NCI-H524 (cell line): ENCODE measurements at places on chromosomes 11 and 22.
A peak's percentile ranks its signal among the peaks of the same experiment; 100 is the strongest.

DNA sequence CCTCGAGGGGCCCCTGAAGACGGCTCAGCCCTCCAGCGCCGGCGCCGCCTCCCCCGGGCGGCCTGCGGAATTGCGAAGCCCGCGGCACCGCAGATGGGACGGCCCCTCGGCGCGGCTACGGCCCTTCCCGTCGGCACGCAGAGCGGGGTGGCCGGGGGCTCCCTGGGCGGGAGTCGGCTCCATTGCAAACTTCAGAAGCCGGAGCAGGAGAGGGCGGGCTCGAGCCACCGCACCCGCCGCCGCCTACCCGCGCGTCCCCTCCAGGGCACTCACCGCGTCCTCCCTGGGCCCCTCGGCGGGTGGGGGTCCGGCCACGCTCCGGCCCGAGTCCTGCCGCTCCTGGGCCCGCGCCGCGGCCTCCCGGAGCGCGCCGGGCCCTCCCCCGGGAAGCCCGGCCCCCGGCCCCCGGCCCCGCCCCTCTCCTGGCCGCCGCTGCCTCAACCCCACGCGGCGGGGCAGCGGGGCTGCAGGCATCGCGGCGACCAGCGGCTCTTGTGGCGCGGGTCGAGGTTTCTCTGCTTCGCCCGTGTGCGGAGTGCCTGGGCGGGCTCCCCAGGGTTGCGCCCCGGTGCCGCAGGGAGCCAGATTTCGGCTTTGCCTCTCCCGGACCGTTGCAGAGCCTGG, at the start of gene PACSIN3:
Gene PACSIN3 (minus strand): TSS at position 359 of the 624 bp plus-strand sequence. CDS start 3,707 bp downstream, outside the sequence.
- peak; percentile 38 for DNase-seq

DNA sequence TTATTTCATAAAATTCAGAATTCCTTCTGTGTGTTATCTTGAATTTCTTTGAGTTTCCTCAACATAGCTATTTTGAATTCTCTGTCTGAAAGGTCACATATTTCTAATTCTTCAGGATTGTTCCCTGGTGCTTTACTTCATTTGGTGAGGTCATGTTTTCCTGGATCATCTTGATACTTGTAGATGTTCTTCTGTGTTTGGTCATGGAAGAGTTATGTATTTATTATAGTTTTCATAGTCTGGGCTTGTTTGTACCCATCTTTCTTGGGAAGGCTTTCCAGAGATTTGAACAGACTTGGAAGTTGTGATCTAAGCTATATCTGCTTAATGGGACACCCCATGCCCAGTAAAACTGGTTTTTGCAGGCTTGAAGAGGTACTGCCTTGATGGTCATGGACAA, 149.6 kb downstream of the METTL15 start:
- no peak for DNase-seq

- DNase-seq: peak; percentile 33
These were observed 35.7 kb upstream of the DKK3 start for GRCh38 chr11:12043959-12044791.

DNA sequence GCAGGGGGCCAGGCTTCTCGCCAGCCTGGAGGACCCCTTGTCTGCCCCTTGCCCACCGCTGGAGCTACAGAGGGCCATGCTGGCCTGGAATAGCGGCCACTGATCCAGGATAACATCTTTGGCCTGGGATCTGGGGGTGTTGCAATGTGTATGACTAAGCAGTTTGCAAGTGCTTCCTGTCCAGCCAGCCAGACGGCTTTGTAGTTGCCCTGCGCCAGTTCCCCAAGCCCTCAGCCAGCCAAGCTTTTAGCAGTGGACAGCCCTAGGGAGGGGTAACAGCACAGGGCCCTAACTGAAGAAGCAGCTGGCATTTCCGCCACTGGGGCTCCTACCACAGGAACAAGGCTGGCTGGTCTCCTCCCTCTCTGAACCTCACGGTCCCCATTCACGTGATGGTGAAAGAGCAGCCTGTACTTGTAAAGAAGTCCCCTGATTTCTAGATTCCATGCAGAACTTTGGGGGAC, 32.1 kb downstream of the UQCR10 start:
- no peak for DNase-seq

DNA sequence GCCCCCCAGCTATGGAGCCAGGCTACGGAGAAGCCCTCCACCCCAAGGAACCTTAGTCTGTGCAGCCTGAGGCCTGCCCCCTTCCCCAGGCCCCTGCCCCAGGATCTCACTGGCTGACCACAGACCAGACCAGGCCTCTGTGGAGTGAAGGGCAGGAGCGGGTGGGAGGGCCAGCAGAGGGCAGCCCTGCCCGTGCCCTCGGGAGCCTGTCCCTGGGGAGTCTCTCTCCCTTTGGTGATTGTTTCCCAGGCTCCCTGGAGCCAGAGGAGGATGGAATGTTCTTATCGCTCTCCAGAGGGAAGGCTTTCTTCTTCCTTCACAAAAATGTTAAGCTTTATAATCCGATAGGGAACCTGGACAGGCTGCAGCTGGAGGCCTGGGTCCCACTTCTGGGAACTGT, 455.3 kb downstream of the SOX6 start:
- DNase-seq: no peak

- DNase-seq: no peak
These were observed at the start of gene KCNJ1 for GRCh38 chr11:128867277-128867676. TSS of gene KCNJ1 (minus strand) at chr11:128867296. CDS start at chr11:128840243, 27,053 bp downstream.

- DNase-seq: peak; percentile 47
These were observed 150.7 kb downstream of the MYO18B start for GRCh38 chr22:25892678-25893077.

DNA sequence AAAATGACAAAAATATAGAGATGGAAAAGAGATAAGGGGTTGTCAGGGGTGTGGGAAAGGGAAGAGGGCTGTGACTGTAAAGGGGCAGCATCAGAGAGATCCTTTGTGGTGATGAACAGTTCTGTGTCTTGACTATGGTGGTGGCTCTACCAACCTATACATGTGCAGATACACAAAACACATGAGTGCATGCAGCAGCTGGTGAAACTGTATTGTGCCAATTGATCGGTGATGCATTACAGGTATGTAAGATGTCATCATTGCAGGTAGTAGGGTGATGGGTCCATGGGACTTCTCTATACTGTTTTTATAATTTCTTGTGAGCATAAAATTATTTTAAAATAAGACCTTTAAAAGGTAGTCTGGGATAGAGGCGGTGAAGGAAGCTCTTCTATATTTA, 24.1 kb upstream of the ZDHHC13 start:
- no peak for DNase-seq

DNA sequence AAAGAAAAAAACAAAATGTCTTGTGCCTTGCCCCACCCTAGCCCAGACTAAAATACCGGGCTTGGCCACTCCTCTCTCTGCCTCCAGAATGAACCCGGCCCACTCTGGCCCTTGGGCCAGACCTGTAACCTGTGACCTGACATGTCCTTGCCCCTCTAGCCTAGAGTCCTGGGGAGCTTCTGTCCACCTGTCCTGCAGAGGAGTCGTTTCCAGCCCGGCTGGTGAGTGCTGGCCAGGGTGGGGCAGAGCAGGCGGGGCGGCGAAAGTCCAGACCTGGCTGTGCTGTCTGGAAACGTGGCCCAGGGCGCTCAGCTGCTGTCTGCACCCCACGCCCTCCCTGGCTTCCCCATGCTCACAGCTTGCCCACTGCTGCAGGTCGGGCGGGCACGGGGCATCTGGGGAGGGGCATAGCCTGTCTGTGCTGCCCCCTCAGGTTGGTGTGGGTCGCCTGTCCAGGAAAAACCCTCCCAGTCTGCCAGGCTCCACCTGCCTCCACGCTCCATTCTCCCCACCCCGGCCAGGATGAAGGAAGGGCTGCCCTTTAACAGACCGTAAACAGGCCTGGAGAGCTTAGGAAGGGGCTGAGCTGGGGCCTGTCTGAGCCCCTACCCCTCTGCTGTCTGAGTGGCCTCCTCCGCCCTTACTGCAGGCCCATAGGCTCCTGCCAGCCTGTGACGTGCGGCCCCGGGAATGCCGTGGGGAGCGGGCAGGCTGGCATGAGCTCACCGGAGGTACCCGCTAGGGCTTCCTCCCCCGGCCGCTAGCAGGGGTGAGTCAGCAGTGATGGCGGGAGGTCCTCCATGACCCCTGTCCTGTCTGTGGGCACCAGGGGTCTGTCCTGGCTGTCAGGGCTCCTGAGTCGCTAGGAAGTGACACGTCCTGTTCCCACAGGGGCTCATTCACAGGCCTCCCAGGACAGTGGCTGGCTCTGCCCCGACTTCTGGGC, 1.9 kb downstream of the CD151 start:
- DNase-seq: no peak

DNA sequence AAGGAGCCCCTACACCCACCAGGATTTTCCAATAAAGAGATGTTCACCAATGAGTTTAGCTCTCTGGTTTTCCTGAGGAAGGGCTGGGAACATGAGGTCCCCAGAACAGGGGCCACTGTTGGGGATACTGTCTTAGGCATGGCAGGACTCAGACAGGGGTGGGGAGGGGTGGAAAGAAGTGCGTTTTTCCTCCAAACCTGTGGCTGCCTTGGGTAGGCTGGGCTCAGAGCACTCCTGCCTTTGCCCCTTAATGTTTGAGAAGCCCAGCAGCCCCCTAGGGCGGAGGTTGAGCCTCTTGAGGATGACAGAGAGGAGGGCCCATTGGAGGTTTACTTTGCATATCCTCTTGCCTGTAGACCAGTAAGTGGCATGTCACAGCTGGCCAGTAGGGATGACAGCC, 10.6 kb downstream of the MTFP1 start:
- no peak for DNase-seq

- DNase-seq: peak; percentile 81
These were observed at the start of gene MYO7A for GRCh38 chr11:77127920-77128691. TSS of gene MYO7A (plus strand) at chr11:77128246. CDS start at chr11:77130635, 2,389 bp downstream.

GRCh38 chr11:19441752-19442553, 201.2 kb upstream of the E2F8 start:
- no peak for DNase-seq

DNA sequence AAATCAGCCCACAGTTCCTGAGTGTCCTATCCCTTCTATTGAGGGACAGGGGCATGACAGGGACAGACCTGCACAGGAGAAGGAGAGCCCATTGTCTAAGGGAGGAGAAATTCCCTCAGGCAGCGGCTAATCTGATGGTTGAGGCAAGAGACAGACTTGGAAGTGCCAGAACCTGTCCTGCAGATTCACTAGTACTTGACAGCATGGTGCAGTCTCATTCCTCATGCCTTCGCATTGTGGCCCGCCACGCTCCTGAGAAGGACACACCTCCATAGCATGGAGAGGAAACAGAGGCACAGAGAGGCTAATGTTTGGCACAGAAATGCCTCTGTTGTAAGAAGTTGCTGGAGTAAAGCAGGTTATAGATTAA, 3.2 kb downstream of the P2RY6 start:
- DNase-seq: no peak

DNA sequence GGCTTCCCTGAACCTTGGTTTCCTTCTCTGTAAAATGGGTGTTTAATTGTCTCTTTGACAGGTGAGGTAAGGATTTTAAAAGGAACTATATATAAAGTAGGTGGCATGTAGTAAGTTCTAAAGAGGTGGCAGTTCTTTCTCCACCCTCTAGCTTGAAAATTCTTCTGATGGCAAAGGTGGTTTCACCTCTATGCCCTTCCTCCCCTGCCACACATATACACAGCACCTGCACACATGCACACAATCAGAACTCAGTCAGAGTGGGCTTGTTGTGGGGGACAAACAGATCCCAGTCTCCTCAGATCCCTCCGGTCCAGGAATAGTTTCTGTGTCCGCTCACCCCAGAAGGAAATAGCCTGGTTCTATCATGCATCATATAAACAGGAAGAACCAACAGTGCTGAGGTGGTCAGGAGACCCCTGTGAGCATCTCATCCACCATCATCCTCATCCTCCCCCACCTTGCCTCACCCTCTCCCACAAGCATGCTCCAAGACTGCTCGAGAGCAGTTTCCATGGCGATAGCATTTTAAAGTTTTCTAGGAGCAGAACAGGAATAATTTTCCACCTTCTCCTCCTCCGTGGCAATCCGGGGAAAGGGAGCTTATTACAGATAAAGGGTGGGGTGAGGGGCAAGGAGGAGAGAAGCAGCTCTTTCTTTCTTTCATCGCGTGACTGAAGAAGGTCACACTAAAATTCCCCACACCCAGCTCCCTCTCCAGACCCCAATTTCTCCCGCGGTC, 123.6 kb downstream of the CHST1 start:
- DNase-seq: no peak

DNA sequence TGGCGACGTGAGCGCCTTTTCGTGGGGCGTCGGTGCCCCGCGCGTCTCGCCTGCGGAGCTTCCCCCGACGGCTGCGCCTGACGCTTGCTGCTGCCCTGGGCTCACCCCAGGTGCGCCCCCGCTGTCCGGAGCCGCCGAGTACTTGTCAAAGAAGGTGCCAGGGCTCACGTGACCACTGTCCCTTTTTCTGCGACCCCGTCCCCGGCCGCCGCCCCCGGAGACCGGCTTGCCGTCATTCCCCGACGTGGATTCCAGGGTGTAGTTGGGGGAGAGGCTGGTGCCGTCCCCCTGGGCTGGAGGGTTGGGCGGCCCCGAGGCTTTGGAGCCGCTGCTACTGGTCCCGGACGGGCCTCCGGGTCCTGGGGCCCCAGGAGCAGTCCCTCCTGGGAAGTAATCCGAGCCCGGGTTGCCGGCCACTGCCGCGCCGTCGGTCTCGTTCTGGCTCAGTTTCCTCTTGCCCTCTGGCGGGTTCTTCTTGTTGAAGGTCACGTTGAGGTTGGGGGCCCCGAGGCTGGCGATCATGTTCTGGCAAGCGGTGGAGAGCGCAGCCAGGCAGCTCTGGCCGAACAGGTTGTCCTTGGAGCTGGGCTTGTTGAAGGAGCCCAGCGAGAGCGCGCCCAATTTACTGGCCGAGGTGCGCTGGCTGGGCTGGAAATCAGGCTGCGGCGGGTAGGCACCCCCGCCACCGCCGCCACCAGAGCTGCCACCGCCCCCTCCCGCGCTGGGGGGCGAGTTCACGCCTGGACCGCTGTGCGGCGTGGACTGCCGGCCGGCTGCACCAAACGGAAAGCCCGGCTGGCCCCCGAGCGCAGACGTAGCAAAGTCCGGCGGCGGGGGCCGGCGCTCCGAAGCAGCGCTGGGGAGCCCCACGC, 3.8 kb downstream of the MN1 start:
- no peak for DNase-seq

DNA sequence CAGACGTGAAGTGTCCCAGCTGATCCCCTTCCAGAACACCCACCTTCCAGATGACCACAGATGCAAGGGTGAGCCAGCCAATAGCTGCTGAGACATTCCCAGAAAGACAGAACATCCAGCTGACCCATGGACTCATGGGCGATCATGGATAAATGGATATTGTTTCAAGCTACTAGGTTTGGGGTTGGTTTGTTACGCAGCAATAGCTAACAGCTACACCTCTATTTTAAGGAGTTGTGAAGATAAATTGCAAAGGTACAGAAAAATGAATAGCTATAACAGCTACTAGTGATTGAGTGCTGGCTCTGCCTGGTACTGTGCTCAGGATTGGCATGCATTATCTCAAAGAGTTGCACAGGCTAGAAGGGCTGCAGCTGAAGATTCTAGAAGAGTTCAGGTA, 122.5 kb downstream of the MIAT start:
- no peak for DNase-seq

- DNase-seq: peak; percentile 71
These were observed 17.8 kb upstream of the WNT7B start for GRCh38 chr22:45994491-45995404.

DNA sequence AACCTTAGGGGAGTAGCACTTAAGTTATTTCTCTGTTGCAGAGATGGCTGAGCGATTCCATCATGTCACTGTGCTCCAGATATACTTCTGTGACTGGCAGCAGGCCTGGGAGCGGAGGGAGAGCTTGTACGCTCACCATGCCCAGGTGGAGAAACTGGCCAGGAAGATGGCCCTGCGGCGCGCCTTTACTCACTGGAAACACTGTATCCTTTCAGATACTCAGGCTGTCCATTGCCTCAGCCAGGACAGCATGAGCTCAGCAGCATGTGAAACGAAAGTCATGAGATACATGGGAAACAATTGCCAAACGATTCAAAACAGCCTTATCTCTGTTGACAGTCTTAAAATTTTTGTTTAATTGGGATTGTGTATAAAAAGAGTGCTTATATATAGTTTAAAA, 78.9 kb downstream of the SFI1 start:
- DNase-seq: no peak

- no peak for DNase-seq
These were observed 4.3 kb downstream of the KRTAP5-6 start for GRCh38 chr11:1701091-1701807.
